ENCODE measurements at places on chromosomes 7 and 10.

DNA sequence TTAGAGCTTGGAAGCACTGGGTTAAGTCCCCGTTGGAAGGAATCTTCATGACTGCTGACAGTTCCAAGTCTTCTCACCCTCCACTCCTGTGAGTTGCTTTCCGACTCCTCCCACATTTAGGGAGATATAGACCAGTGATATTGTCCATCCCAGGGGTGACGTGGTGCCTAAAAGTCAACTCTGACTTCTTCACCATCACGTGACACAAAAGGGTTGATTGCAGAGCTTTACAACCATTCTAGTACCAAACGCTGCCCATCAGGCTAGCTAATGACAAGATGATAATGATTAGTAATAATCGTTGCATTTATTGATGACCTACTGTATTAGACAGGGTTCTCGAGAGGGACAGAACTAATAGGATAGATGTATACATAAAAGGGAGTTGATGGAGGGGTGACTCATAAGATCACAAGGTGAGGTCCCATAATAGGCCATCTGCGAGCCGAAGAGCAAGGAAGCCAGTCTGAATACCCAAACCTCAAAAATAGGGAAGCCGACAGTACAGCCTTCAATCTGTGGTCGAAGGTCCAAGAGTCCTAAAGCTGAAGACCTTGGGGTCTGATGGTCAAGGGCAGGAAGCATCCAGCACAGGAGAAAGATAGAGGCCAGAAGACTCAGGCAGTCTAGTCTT is 85.3 kb upstream of the CARD11 start:
- no peak for DNase-seq

DNA sequence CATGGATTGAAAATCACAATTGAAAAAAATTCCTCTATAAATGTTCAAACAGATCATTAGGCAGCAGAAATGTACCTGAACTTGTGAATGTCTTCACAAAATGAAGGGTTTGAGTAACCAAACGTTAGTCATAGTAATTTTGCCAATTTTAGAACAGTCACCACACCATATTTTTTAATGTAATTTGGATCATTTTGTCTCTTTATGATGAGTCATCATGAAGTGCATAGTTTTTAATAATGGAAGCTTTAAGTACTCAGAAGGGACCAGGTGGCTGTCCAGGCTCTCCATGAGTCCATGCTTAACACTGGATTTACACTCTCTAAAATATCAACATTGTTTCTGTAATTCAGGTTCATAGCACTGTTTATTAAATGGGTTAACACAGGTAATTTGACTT is 219.2 kb downstream of the ETV1 start:
- no peak for DNase-seq

GRCh38 chr7:50142425-50143017 is 49.5 kb upstream of the ZPBP start:
- no peak for DNase-seq

- no peak for DNase-seq
Observed at GRCh38 chr10:113049881-113050280, 99.8 kb downstream of the TCF7L2 start.

GRCh38 chr7:115662120-115662519 is 368.4 kb downstream of the TFEC start:
- DNase-seq: no peak

GRCh38 chr10:103582331-103583123 is 89.0 kb downstream of the NEURL1 start:
- DNase-seq: no peak

Data from GF-D8 (cell line).